ENCODE measurements at places on chromosomes 13 and 19.

DNA sequence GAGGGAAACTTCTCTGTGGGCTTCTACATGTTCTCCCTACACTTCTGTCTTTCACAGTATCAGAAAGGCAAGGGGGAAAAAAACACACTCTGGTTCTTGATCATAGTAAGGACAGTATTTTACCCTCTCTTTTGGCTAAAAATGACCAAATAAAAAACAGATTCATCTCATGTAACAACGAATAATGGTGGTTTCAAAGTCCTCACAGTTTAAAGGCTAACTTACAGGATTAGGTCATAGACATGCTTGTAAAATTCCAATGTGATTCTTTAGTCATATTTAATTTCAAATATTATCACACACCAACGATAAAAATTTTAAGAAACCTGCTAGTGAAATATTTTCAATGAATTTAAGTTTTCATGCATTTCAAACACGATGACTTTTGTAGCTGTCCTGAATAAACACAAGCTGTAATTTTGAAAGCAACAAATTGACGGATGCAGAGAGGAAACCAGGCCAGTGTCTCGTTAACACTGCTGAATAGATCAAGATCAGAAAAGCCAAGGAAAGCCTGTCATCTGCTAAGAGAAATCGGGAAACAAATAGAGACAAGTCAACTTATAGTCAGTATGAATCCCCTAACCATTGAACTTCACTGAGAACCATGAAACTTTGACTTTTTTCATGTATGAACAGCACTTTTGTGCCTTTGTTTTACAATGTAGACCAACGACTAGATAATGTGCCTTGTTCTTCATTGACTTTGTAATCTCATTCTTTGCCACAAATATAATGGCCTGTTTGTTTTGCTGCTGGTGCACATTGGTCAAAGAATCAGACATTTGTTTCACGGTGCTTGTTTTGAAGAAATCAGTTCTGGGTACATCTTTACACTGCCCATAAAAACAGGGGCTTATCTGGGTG is 22.0 kb downstream of the MBNL2 start:
- DNase-seq, result no peak

DNA sequence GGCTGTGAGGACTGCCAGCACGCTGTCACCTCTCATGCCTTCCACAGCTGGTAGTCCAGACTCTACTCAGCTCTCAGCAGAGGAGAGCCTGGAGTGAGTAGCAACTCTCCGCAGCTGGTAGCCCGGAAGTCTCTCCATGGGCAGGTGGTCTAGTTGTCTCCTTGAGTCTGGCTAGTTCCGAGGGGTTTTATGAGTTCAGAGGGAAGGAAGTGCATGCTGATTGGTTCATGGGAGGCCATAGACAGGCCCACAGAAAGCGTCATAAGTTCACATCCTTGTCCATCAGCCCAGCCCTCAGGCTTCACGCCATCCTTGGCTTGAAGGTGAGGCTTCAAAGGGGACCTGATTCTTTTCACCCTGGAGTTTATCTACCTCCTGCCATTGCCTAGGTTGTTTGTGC is 2662.4 kb upstream of the PCDH20 start:
- DNase-seq, result no peak

DNA sequence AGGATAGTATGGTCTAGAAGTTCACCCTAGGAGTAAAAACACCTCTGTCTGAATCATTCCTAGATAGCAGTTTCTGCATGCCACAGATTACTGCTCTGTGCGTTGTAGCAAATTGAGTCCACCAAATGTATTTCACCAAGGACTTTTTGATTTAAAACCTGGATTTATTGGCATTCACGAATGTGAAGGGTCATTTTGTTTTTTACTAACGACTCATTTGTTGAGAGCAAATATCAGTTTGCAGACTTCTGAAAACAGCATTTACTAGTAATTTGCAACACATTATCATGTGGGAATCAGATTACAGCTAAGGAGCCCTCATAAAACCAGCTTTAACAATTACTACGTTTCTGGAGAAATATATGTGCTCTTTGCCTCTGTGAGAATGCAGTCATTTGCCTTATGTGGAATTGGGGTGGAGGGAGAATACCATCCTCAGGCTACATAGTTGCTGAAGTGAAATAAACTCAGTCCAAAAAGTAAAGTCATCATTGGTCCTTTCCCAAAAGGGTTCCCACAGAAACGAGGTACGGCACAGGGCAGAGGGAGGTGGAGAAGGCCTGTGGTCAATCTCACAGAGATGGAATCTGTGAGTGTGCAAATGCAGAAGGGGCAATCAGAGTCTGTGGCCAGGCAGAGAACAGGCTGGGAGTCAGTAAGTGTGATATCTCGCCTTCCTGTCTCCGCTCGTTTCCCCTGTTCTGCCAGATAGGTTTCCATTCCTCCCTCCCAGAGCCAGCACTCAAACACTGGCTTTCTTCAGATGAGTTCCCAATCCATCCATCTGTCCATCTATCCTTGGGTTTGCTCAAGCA is 63.1 kb downstream of the DLEU7 start:
- DNase-seq, result no peak

- DNase-seq, result no peak
These were observed 82.2 kb downstream of the SLAIN1 start for GRCh38 chr13:77779552-77780272.

GRCh38 chr13:32011971-32012370 is 19.6 kb upstream of the FRY start:
- DNase-seq, result no peak

DNA sequence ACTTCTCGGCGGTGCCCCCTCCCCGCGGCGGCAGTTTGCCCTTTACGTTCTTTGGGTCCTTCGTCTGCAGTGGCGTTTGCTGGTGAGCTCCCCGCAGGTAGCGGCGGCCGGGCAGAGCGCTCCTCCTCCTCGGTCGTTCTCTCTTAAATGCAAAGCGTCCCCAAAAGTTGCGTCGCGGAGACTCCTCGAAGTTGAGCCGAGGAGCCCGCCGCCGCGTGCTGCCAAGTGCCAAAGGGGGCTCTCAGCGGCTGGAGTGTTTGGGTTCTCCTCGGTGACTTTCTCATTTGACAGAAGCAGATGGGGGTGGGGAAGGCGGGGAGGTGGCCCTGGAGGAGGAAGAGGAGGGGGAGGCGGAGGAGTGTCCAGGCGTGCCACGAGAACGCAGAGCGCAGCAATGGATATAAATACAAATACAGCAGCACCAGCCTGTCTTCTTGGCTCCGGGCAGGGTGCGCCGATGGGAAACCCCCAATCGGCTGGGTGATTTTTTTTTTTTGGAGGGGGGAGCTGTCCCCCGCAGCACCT is at the start of gene SOX21:
TSS of gene SOX21 (minus strand) at position 259 of the 525 bp plus-strand sequence. CDS start 496 bp downstream, outside the sequence.
- no peak for DNase-seq

GRCh38 chr13:34085204-34085603 is 267.3 kb downstream of the RFC3 start:
- no peak for DNase-seq

DNA sequence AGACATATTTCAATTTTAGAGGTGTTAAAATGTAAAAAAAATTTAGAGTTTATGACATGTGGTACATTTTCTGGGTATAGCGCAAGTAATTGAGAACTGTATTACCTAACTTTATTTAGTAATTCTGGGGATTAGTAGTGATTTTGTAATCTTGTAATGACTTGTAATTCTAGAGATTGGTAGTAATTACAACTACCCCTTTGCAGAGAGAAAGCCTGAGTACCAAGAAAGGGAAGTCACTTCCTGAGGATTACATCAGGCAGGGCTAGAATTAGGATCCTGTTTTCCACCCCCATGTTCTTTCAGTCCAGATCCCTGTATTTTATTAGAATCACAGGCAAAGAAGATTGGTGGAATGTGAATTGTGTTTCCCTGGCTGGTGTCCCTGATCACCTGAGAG is 274.9 kb downstream of the KCNRG start:
- DNase-seq, result no peak
